ENCODE measurements at places on chromosomes 1 and 21.

DNA sequence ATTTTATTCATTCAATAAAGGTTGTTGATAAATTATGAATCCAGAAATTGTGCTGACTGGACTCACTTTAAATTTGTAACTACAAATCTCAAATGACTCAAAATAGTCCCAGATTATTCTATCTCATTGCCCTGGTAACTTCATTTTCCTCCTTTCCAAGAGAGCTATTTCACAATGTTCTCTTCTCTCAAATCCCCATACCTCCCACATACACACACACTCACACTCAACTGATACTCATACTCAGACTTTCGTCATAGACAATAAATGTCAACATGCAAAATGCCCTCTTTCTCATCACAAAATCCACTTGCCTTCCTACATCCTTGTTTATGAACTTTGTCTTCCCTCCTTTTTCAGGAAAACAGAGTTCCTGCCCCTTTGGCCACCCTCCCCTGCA is 33.3 kb downstream of the EXTL2 start:
- DNase-seq = no peak

DNA sequence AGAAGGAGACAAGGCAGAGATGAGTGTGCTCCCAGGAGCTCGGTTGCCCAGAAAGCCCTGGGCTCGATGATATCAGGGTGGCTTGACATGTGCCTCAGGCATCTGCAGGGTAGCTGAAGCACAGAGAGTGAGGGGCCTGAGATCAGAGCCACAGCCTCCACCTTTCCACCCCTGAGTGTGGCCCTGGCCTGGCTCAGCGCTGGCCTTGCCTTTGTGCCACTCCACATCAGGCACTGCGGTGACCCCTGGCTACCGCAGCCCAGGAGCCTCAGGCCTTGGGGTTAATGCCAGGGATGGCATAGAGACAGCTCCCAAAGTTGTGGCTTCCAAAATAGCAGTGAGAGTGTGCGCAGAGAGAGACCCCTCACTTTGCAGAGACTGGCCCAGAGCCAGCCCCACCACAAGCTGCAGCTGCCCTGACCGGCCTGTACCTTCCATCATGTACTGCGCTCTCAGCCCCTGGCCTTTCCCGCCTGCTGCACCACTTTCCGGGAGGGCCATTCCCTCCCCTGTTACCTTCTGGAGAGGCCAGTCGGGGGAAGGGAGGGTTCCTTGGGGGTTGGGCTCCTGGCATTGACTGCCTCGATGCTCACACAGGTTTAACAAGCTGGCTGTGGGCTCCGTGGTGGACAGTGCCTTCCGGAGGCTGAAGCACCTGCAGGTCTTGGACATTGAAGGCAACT is 19.5 kb downstream of the PODN start:
- DNase-seq = no peak

GRCh38 chr1:174623324-174624035 is 175.7 kb downstream of the GPR52 start:
- DNase-seq = no peak

DNA sequence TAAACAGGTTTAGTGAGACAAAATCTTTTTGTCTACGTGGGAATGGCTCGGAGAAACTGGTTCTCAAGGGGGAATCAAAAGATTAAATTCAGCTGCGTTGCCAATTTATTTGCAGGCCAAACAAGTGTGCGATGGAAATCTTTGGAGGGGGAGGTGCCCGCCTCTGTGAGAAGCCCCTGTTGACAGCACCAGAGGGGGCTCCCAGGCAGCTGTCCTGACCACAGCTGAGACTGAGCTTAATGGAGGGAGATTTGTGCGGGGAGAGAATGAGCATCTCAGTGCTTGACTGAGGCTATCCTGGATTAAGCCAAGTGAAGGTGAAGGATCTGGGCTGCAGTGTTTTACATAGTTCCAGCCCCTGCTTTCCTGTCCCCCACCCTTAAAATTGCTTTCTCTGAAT is 169.7 kb downstream of the ATG4C start:
- DNase-seq = peak; percentile 49

DNA sequence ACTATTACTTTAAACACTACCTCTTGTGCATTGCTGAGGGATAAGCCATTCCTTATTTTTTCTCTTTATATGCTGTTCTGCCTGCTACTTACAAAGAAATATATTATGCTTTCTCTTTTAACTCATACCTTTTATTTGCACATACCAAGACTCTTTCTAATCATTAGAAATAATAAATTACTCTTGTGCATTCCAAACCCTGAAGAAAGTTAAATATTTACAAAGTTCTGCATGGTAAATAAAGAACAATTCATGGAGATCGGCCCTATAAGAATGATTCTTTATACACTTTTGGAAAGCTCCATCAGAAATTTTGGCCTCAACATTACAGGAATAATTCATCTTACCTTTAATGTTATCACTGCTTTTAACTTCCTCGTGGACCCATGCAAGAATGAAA is 86.7 kb upstream of the PALMD start:
- DNase-seq = no peak

GRCh38 chr1:38326856-38327255 is 280.3 kb upstream of the POU3F1 start:
- DNase-seq = no peak

GRCh38 chr1:903305-903704 is 20.4 kb upstream of the SAMD11 start:
- no peak for DNase-seq

DNA sequence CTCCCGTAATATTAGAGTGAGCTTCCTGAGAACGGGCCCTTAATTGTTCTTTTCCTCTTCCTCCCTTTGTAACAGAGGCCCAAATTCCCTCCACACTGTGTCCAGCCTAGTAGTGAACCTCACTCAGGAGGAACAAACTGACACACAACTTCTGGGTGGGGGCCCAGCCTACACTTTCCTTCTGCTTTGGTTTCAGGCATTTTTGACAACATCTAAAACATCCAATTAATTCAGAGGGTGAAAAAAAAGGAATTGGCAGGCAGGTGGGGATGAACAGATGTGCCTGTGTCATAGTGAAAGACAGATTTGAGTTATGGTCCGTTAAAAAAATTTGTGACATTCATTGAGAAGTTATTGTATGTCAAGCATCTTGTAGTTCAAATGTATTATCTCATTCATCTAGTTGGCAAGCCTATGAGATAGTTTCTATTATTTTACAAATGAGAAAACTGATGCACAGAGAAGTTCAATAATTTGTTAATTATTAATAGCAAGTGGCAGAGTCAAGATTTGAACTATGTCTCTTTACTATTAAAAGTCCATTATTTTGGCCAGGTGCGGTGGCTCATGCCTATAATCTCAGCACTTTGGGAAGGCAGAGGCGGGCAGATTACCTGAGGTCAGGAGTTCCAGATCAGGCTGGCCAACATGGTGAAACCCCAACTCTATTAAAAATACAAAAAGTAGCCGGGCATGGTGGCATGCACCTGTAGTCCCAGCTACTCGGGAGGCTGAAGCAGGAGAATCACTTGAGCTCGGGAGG is 41.6 kb upstream of the LRIG2 start:
- no peak for DNase-seq

GRCh38 chr1:93907718-93908117 is 1.5 kb downstream of the GCLM start:
- peak; percentile 20 for DNase-seq

DNA sequence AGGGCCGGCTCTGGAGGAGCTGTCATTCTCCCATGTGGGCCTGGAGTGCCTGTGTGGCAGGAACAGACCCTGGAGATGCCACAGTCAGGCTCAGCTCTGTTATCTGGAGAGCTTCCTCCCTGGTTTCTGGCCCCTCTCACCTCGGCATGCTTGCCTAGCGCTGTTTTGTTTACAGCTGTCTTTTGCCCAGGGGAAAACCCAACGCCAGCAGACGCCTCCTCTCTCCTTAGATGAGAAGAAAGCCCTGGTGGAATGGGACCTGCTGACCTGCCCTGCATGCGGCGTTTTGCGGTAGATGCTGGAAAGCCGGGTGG is 104.9 kb downstream of the CRYAA start:
- DNase-seq = no peak

Measured in right hindlimb (tissue), 1 donor.